ENCODE measurements at places on chromosomes 6 and 20.

DNA sequence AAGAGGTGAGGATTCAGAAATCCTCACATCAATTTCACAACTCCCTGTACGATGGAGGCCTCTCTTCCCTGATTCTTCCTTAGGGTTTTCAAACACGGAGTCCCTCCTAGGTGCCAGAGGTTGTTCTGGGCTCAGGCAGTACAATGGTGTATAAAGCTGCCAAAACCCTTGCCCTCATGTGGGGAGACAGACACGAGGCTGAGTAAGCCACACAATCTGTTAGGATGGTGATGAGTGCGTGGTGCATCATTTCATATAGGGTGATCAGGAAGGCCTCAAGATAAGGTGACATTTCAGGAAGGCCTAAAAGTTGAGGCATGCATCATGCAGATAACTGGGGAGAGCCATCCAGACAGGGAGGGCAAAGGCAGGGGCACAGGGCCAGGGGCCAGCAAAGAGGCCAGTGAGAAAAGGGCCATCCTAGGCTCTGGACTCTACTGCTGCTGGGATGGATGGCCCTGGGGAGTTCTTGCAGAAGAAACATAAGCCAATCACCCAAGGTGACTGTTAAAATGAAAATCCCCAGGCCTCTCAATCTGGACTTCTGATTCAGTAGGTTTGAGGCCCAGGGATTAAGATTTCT is 186.5 kb downstream of the PRKN start:
- DNase-seq, result no peak

DNA sequence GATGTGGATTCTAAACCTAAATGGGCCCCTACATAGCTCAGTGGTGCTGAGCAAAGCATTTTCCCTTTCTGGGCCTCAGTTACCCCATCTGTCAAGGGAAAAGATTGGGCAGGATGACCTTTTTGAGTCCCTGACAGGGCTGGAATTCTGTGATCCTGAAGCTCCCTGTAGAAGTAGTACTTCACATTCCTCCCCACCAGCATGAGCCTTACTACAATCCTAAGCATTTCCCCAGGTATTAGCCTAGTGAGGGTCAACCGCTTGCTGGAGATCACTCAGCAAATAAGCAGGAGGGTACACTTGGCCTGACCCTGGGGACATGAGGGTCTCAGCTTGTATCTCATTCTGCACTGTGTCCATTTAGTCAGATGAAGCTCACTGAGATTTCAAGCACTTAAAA is 13.4 kb downstream of the NDRG3 start:
- no peak for DNase-seq

DNA sequence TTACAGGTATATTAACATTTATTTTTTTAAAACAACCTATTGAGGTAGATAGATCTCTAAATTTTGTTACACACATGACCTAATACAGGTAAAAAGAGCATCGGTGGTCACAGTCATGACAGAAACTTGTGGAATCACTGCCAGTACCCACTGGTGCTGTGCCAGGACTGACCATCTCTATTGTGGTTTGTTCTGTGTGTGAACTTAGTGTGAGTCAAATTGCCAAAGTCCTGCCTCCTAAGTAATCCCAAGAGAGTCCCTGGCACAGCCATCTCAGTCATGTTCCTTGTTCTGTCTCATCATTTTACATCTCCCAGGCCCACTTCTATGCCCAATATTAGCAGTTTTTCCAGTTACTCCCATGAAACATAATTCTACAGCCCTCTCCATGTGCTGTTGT is 21.4 kb downstream of the GSTA2 start:
- DNase-seq, result no peak

DNA sequence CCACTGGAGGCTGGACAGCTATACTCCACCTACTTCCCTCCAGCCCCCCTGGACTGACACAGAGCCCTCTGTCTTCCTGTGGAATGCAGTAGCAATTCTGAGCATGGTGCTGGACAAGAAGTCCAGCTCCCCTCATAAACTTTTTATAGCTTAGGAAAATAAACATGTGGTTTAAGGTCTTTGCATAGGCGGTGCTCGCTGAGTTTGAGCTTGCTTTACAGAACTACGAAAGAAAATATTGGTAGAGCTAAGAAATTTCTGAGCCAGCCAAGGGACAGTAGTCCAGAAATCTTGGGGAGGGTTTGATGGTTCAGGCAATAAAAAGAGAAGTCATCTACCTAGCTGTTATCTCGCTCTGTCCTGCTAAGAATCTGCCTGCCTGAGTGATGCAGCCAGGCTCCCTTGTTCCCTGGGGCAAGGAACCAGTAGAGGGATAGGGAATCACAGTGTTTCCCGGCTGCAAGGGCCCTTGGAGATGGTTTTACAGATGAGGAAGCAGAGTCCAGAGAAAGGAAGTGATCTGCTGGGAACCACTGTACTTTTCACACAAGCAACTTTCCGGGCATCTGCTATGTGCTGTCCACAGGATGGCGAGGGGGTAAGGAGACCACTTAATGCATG is 343.4 kb downstream of the CDC5L start:
- DNase-seq, result no peak

DNA sequence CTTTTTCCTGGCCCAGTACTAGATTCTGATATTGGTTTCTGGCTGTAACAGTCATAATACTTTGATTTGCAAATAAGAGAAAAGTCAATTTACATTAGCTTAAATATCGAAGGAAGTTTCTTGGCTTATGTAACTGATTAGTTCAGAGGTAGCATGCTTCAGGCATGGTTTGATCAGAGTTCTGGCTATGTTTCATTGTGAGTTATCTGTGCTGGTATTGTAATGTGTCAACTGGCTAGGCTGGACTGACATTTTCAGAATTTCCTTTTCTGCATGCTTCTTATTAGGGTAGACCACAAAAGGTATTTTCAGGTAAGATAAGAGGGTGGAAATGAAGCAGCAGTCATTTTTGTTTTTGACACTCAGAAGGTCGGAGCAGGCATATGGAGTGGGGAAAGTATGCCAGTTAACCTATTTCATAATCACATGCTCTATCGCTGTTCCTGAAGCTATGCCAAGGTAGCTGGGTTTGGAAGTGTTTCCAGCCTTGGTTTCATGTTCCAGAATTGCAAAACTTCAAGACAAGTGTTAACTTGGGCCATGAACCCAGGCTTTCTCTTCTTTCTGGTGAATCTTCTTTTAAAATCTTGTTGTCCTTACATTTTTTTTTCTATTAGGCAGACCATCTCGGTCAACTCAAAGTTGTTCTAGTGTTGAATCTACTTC is 244.9 kb downstream of the DHX35 start:
- no peak for DNase-seq

DNA sequence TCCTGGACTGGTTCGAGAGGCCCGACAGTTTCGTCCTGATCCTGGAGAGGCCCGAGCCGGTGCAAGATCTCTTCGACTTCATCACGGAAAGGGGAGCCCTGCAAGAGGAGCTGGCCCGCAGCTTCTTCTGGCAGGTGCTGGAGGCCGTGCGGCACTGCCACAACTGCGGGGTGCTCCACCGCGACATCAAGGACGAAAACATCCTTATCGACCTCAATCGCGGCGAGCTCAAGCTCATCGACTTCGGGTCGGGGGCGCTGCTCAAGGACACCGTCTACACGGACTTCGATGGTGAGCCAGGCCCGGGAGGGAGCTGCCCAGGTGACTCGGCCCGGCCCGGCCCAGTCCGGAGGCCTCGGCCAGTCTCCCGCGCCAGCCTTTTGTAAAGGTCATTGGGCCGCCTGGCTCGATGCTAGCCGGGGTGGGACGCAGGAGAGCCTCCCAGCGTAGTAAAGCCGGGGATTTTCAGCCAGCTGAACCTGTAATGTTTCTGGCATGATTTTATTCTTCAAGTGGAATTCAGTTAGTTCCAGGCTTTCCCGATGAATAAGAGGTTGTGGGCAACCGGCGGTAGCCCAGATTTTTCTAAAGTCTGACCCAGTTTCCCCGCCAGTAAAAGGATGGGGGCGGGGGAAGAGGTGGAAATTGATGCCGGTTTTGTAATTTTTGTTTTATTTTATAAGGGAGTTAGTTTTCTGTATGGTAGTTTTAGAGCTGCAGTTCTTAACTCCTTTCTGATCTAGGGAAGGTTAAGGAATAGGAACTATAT is 1.4 kb downstream of the PIM1 start:
- DNase-seq, result no peak

DNA sequence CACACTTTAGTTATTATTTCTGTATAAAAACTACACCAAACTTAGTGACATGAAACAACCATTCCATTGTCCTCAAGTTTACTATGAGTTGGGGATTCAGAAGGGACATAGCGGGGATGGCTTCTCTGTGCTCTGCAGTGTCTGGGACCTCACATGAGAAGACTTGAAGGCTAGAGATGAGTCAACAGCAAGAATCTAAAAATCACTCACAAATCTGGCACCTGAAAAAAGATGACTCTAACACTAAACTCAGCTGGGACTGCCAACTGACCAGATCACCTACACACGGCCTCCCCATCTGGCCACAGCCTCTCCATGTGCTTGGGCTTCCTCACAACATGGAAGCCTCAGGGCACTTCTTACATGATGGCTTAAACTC is 63.0 kb upstream of the EYA2 start:
- DNase-seq, result no peak

DNA sequence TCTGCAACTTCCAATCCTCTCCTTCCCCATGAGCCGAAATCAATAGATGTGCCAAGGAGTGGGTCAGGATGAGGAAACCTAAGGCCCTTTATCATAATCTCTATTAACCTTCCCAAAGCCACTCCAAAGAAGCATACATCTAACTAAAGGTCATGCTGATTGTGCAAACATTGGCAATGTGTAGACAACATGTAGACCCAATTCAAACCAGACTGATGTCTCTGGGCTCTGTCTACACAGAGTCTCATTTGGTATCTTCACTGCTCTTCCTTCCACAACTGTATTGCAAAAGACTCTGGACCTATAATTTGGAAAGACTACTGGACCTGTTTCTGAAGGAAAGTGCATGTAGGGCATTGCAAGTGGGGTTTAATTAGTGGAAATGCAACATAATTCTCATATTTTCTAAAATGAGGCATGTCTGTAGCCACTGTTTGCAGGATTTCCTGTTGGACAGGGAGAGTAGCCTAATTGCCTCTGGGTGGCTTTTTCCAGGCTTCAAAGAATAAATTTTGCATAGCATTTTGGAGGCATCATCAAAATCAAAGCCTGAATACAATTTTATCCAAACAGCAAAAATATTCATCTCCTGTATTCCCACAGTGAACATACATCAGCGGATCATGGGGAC is 35.0 kb upstream of the MLIP start:
- no peak for DNase-seq

DNA sequence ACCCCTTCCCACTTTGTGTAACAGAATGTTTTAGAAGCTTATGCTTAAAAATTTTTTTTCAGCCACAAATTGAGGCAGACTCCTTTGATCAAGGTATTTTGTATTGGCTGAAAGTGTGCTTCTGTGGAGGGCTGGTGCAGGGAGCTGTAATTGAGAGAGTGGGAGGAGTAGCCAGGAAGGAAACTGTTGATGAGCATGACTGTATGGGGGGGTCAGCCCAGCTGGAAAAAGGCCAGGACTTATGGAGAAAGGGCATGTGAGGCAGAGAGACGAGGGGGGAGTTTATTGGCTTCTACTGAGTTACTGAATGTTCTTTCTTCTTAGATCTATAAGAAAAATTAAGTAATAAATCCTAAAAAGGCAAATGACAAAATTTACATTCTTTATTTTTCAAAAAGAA is 13.4 kb downstream of the RFPL4B start:
- no peak for DNase-seq

DNA sequence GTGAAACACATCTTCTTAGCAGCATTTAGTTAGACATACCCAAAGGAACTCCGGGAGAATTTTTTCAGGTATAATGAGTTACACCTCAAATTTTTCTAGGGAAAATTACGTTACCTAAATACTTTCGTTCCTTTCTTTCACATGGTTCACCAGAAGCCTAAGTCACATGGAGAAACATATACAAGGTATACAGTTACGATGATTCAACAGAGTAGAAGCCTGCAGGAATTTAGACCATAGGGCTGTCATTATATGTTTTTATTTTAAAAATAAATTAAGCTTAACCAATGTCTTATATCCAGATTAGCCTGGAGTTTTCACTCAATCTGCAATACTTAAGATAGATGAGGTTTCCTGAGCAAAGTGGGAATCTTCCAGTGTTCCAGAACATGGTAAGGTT is 549.5 kb upstream of the JARID2 start:
- no peak for DNase-seq

GRCh38 chr6:43096451-43097097 is 20.5 kb downstream of the PTK7 start:
- no peak for DNase-seq

DNA sequence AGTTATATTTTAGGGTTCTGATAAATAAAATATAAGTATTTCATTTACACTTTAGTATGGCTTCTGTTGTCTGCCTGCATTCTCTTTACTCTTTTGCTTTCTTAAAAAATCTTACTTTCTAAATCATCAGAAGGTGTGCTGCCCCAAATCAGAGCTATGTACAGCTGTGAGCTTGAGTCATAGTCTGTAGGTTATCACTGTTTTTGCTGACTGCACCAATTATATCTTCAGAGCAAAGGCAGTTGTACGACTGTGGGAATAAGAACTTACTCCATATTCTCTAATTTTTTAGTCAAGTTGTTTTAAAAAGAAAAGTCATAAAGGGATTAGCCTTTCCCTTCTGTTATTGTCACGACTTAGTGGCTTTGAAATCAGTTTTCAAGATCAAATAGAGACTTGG is 1649.0 kb downstream of the HACE1 start:
- DNase-seq, result no peak

DNA sequence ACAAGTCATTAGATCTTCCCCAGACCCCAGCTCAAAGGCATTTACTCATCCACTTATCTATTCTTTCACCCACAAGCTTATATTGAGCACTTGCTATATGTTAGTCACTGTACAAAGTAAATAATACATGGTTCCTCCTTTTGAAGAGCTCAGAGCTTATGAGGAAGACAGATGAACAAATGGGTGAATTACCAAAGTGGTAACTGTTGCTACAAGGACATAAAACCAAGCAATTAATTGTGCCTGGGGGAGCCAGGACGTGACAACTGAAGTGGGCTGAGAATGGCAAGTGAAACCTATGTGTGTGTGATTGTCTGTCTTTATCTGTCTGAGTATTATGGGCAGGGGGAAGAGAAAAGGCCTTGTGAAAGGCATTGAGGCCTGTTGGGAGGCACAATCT is 45.6 kb upstream of the AKIRIN2 start:
- no peak for DNase-seq

- no peak for DNase-seq
Observed at GRCh38 chr6:85966828-85967227, 324.1 kb upstream of the SYNCRIP start.

DNA sequence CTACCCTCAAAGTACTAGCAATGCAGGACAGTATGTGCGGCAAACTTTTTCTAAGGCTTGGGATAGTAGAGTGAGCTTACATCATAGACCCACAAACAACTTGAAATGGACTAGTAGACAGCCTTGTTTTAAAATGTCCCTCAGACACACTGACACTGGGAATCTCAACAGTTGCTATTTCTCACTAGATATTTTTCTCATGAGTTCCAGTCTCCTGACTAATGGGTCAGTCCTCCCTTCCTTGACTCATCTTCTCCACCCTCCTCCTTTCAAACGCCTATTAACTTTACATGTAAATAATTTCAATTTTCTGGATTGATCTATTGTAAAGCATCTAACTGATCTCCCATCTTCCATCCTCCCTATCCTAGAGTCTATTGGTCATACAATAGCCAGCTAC is 308.3 kb upstream of the PREP start:
- DNase-seq, result no peak

Data from stimulated activated CD4-positive, alpha-beta T cell treated with anti-CD3 and anti-CD28 coated beads, Interleukin-2, amount 100 ng/mL, for 4 hours (primary cell).